MV-4-11 (cell line): ENCODE measurements at places on chromosomes 5 and 9.

GRCh38 chr9:79568337-79569101, 3.2 kb upstream of the TLE4 start:
- DNase-seq, result peak; percentile 91

GRCh38 chr5:133531594-133531993, 80.7 kb downstream of the FSTL4 start:
- DNase-seq, result no peak

GRCh38 chr5:149540089-149540488, 11.2 kb downstream of the CSNK1A1 start:
- no peak for DNase-seq

- DNase-seq, result peak; percentile 70
Measured at GRCh38 chr5:157106630-157107461, 2.0 kb downstream of the HAVCR2 start.

GRCh38 chr9:1456301-1457024, 406.3 kb downstream of the DMRT2 start:
- DNase-seq, result no peak

DNA sequence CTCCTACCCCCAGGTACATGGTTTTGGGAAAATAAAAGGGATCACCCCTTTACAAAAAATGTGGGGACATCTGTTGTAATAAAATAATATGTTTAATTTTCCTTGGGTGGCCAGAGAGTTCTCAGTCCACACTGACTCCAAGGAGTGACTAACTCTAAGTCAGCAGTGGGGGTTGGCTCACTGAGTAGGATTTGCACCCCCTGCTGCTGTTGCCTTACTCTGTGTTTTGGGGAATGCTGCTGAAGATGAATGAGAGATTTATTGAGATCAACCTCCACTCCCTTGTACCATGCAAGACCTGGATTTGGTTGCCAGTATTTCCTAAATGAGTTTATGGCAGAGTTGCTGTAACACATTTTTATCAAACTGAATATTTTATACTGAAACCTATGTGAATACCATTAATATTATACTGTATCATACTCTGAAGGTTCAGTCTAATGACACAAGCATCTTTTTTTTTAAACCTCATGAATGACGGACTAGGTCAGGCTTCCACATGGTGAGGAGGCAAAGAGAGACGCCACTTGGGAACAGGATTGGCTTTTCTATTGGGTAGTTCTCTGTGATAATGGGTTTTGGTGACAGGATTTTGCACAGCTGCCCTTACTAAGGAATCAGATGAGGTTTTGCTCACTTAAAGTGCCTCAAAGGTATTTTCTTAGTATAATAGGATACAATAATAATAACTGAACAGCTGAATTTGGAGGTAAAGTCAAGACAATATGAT, 121.3 kb upstream of the OSMR start:
- no peak for DNase-seq

- no peak for DNase-seq
Measured at GRCh38 chr9:134442486-134443173, 116.4 kb downstream of the RXRA start.

DNA sequence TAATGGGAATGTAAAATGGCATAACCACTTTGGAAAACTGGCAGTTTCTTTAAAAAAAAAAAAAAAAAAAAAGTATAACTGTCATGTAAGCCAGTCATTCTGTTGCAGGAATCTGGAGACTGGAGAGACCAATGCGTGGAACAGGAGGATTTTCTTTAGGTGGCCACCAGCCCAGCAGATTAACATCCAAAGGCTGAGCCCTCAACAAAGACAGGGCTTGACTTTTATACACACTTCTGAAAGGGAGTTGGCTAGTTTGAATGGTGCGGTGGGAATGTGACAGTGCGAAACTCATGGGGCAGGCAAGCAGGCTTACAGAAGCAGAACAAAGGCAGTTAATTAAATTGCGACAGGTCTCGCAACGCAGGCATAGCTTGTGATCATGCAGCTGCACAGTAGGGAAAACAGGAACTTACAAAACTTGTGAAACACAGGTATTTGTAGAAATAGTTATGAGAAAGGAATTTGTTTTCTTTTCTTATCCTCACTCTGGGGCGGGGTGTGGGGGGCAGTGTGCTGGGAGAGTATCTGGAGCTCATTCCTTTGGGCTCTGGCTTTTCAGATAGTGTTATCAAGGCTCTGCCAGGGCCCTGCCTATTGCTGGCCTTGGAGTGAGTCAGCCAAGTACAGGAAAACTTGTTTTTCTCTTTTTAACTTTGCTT, 12.0 kb downstream of the UIMC1 start:
- peak; percentile 99 for DNase-seq

- DNase-seq, result no peak
Measured at GRCh38 chr5:28132151-28132550, 1093.8 kb upstream of the CDH9 start.

GRCh38 chr9:107707428-107707837, 217.9 kb upstream of the KLF4 start:
- peak; percentile 77 for DNase-seq

- no peak for DNase-seq
Measured at GRCh38 chr5:136529081-136529480, 163.7 kb upstream of the TRPC7 start.

DNA sequence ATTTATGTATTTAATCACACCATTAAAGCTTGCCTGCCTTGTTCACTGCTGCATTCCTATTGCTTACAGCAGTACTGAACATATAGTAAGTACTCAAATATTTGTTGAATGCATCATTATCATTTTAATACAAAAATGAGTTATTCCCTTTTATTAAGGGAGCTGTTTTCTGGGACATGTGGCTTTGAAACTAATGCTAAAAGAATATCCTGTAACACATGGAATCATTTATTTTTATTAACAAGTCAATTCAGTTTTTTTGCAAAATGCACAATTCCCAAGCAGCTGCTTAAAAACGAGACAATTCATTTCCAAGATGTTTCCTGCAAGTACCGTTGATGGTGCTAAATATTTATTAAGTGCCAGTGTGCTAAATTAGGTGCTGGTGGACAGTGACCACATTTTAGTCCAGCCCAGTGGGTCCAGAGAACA, 148.3 kb upstream of the NR3C1 start:
- DNase-seq, result no peak

- no peak for DNase-seq
Measured at GRCh38 chr5:139733698-139734538, 61.7 kb upstream of the PSD2 start.

GRCh38 chr5:135478938-135479337, 26.8 kb upstream of the TIFAB start:
- DNase-seq, result no peak

DNA sequence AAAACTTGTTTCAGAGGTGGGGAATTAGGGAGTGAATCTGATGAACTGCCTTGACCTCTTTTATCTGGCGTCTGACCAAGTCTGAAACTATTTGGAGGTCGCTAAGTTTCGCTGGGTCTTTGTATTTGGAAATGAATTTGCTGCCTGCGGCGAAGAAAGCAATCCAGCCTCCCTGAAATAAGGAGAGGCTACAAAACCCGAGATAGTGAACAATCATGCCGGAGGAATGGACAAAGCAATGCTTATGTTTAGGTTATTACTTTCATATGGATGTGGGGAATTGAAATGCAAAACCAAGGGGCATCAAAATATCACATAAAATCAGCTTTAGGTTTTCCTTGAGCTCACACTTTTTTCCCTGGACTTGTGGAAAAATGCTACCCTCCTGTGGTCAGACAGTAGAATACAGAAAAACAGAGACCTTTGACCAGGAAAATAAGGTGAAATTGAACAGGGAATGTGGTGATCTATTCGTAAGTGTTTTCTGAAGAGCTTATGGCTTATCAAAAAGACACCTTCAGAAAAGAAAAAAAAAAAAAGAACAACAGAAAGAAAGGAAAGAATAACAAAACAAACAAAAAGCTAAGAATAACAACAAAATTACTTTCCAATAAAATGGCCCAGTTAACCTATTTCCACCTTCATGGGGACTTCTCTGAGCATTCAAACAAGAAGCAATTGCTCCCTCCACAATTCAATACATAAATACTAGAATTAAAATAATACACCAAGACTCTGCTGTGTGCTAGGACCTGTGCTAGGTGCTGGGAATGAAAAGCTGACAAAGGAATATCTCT, 68.6 kb upstream of the DPYSL3 start:
- DNase-seq, result peak; percentile 8

DNA sequence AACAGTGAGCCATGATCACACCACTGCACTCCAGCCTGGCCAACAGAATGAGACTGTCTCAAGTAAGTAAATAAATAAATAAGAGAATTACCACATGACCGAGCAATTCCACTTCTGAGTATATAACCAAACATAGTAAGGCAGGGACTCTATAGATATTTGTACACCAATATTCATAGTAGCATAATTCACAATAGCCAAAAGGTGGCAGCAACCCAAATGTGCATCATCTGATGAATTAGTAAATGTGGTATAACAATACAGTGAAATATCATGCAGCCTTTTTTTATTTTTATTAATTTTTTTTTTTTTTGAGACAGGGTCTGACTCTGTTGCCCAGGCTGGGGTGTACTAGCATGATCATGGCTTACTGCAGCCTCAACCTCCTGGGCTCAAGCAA, 33.1 kb downstream of the ALDH7A1 start:
- DNase-seq, result no peak
